ENCODE measurements at places on chromosomes 3 and 15. TPM values are rescaled to one million over a fixed set of nuclear protein-coding genes. Genes with fewer than 3 reads are reported as not detected.

UNC13C gene
- not detected for total RNA-seq

LRRC3B gene
- total RNA-seq: not detected

LDHAL6B gene
- total RNA-seq: not detected

CDHR4 gene
- total RNA-seq: not detected

UBA3 gene
- 74.9 TPM for total RNA-seq

GRK7 gene
- total RNA-seq: under 0.01 TPM

BFSP2 gene
- not detected for total RNA-seq

HIGD2B gene
- not detected for total RNA-seq

ACP3 gene
- 0.99 TPM for total RNA-seq

CMC1 gene
- total RNA-seq: 2.0 TPM

CNTN4 gene
- total RNA-seq: not detected

CLRN1 gene
- not detected for total RNA-seq

NR1I2 gene
- not detected for total RNA-seq

FOXB1 gene
- not detected for total RNA-seq

All from smooth muscle cell of trachea (primary cell).